ENCODE measurements at places on chromosomes 12 and 14. TPM values are rescaled to one million over a fixed set of nuclear protein-coding genes. Genes with fewer than 3 reads are reported as not detected.

Gene RBM25
- total RNA-seq, result 21.8 TPM

Gene MYF5
- not detected for total RNA-seq

Gene BMP4
- 20.0 TPM for total RNA-seq

Gene C1QL4
- total RNA-seq, result 0.07 TPM

Gene MANSC1
- total RNA-seq, result 3.9 TPM
